ENCODE measurements at places on chromosomes 4 and X.

- DNase-seq, result no peak
Measured at GRCh38 chrX:129754056-129755024, 15.6 kb downstream of the XPNPEP2 start.

- no peak for DNase-seq
Measured at GRCh38 chrX:18861511-18861910, 122.4 kb downstream of the PHKA2 start.

GRCh38 chr4:26287756-26288155, 33.1 kb upstream of the RBPJ start:
- DNase-seq, result no peak

GRCh38 chr4:139815778-139816601, 150.4 kb downstream of the MGST2 start:
- DNase-seq, result no peak

- DNase-seq, result no peak
Measured at GRCh38 chr4:86450861-86451260, 91.0 kb upstream of the MAPK10 start.

GRCh38 chrX:155334486-155335336, at the start of gene CLIC2:
Gene CLIC2 (minus strand): TSS chrX:155334614. CDS start chrX:155334427, 187 bp downstream.
- no peak for DNase-seq

DNA sequence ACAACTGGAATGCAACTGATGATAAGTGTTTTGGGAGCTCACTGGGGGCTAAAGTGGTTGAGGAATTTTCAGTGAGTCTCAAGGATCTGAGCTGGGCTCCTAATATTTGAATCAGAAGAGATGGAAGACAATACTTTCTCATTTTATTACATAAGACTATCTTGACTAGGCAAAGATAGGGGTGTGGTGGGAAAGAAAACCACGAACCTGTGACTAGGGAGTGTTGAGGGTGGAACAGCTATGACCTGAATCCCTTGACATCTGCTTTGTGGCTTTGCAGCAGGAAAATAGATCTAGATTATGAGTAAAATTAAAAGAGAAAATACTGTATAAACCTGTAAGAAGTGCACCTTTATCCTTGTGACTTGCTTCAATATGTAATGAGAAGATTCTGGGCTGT, 295.1 kb upstream of the TEX13A start:
- DNase-seq, result no peak

DNA sequence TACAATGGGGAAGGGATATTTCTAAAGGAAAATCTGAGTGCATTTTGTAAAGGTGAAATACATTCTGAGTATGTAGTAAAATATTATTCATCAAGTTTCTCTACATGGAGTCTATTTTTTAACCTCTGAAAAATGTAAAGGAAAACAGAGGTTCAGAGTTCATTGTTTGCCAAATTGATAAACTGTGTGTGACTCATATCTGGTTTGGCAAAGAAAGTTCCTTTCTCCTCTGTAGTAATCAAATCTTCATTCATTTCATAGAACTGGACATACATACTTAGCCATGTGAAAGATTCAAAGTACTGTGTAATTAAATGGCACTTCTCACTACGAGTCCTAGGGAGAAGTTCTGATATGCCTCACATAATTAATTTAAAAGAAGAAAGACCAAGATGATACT, 61.6 kb downstream of the HPGD start:
- no peak for DNase-seq

DNA sequence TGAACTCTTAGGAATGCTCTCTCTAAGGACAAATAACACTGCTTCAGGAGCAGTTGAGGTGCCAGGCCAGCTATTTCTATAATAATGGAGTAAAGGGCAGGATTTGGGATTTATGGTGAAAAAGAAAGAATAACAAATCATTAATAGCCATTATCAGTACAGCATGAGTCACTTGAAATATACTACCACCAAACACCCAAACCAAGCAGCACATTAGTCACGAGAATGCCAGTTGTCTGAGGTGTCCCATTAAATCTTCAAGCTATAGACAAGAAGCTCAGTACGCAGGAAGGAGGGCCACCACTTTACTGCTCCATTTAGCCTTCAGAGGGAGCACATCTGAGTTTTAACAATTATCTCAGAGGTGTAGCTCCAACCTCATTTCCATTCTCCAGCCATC, 106.8 kb upstream of the MAGEA10 start:
- DNase-seq, result no peak

DNA sequence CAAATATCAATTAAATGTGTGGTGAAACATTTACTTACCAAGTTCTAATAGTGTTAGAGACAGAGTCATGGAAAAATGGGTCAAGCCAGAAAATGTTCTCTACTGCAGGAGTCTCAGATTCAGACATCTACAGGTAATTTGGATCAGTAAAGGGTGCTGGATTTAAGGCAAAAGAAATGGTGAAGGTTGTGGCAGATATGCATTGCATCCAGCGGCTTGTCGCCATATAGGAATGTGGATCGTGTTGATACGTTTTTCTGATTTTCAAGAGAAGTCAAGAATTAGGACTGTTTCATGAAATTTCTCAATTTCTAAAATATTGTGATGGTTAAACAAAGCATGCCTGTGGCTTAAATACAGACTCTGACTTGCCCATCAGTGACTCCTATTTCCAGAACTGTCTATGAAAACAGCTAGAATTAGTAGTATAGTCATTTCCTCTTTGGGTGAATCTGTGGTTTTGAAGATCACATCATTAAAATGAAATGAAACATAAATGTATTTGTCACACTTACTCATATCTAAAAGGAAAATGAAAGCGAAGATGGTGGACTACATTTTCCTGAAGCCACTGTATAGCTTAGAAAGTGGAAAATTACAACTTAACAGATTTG, 110.1 kb upstream of the VEGFC start:
- DNase-seq, result no peak

- no peak for DNase-seq
Measured at GRCh38 chr4:93897559-93897958, 69.0 kb downstream of the ATOH1 start.

DNA sequence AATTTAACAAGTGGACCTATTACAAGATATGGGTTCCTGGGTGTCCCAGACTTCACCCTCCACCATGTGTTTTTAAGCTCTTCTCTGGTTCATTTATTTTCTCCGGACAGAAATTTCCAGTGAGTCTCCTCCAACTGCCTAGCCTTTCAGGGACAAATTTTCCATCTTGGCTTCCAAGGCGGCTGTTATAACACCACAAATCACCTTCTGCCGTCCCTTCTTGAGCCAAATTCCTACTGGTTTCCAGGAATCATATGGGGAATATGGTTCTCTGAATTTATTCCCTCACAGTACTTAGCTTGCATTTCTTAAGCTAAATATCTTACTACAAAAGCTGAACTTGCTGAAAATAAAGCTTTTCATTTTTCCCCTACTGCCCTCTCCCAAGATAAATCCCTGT, 18.8 kb downstream of the NEXMIF start:
- DNase-seq, result no peak

GRCh38 chr4:180694875-180695274, 1548.3 kb upstream of the TENM3 start:
- no peak for DNase-seq

GRCh38 chrX:153400146-153401132, 711 bp downstream of the PNMA6E start:
- DNase-seq, result peak; percentile 64

DNA sequence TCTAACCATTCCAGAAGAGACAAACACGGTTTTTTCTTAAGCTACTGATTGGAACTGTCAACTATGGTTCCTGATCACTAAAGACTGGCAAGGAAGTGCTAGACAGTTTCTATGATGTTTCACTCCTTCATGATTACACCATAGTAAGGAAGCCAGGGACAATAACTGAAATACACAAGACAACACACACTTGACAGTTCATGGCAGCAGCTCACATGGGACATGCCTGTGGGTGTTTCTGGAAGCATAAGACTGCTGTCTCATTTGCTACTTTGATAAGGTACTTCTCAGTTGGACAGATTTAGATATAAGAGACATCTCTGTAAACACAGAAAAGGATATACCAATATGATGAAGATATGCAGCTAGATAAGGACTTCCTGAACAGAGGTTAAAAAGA, 8.3 kb upstream of the IRAK1 start:
- DNase-seq, result no peak

DNA sequence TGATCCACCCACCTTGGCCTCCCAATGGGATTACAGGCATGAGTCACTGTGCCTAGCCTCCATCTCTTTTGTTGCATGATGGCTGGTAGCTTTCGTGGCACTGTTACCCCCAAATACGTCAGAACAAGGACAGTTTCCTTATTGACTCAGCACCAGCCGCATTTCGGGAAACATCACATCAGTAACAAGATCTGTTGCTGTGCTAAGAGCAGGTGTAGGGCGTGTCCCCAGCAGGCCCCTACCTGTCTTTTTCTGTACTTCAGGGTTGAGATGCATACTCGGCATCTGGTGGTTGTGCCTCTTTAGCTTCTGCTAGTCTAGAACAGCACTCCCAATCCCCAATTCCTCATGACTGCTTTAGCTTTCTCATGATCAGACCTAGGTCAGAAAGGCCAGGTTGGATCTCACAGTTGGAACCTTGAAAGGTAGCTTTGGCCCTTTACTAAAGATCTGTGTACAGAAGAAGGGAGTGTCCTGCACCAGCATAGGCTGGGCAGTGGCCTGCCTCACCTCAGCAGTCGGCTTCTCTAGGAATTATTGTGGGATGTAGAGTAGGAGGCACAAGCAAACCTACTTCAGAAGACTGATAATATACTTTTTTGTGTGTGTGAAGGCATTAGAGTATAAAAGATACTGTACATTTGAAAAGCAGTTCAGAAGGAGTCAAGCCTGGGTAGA, 36.8 kb downstream of the NSD2 start:
- DNase-seq, result no peak

- no peak for DNase-seq
Measured at GRCh38 chr4:139951021-139951420, 203.0 kb downstream of the MAML3 start.

- DNase-seq, result no peak
Measured at GRCh38 chrX:109719264-109719663, 13.8 kb downstream of the ACSL4 start.

- DNase-seq, result no peak
Measured at GRCh38 chrX:35098419-35098818, 155.8 kb downstream of the FAM47B start.

DNA sequence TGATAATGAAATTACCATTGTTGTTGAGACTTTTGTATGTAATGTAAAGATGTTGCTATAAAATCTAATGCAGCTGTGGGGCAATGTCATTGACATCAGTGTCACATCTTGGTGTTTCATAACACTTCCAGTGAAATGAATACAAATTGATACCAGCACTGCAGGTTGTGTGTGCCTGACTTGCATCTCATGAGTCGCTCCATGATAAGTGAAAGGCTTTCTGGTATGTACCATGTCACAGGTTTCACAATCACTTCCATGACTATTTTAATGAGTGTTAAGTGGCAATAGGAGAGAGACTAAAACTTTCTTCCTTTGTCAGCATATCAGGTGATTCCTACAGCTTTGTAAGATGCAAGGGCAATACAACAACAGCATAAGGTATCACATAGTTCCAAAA, 94.4 kb downstream of the ABCB7 start:
- DNase-seq, result no peak

GRCh38 chr4:6727943-6728250, 11.9 kb downstream of the BLOC1S4 start:
- no peak for DNase-seq

DNA sequence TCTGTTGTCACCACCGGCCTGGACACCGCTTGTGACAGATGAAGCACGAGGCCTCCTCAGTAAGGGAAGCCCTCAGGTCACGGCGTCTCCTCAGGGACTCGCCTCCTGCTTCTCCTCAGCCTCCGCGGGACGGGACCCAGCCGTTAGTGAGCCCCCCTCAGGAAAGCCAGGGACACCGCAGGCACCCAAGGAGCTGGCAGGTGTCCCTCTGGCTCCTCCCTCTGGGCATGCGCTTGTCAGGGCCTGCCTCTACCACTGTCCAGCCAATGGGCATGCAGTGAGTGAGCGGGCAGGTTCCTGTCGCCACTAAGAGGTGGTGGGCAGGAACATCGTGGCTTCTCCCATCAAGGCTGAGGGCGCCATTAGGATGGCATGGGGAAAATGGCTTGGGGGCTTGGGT, 23.5 kb upstream of the CT55 start:
- DNase-seq, result no peak

DNA sequence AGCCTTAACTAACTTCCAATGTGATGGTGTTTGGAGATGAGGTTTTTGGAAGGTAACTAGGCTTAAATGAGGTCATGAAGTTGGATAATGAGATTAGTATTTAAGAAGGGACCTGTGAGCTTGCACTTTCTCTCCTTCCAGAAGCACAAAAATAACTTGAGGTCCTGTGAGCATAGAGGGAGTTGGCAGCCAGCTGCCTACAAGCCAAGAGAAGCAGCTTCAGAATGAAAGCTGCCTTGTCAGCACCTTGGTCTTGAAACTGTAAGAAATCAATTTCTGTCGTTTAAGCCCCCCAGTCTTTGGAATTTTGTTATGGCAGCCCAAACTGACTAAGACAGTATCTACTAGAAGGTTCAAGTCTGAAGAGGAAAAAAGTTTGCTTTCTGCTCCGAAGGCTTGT, 280.2 kb upstream of the GALNTL6 start:
- DNase-seq, result no peak

- DNase-seq, result no peak
Measured at GRCh38 chrX:44775726-44776125, 68.1 kb upstream of the DUSP21 start.

DNA sequence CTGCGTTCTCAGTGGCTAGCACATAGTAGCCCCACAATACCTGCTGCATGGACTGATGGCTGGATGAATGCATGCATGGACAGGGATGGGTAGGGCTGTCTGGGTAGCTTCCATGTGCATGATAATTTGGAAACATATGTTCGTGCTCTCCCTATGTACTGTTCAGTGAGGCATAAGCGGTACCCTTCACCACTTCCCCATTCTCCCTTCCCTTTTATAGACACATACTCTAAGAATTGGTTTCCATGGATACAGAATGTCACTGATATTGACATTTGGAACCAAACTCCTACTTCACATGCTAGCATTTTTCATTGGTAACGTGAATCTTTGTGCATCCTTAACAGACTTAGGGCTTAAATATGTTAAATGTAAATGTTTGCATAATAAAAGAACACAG, 20.4 kb downstream of the USP46 start:
- DNase-seq, result no peak

GRCh38 chrX:101619364-101619763, 1.6 kb upstream of the ARMCX6 start:
- DNase-seq, result no peak

GRCh38 chr4:155809835-155810234, 51.0 kb downstream of the GUCY1B1 start:
- DNase-seq, result no peak

- DNase-seq, result no peak
Measured at GRCh38 chrX:42119076-42119475, 195.7 kb upstream of the CASK start.

DNA sequence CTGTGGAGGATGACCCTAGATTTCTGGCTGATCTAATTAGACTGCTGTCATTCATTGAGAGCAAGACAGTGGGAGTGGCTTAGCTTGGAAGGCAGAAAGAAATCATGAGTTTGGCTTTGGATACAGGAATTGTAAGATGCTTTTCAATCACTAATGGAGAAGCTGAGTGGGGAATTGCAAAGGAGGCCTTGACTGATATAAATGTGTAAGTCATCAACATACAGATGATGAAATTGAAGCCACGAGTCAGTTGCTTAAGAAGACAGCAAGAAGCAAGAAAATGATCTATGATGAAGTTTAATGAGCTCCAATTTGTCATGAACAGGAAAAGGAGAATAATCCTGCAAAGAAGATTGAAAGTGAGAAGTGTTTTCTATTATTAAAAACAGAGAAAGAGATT, 136.7 kb upstream of the C1QTNF7 start:
- DNase-seq, result no peak

All from activated CD4-positive, CD25-positive, alpha-beta regulatory T cell treated with anti-CD3 and anti-CD28 coated beads, Interleukin-2, amount 50 U/mL, for 72 hours (primary cell).